ENCODE measurements at places on chromosomes 4 and X. TPM values are rescaled to one million over a fixed set of nuclear protein-coding genes. Genes with fewer than 3 reads are reported as not detected.

GRCh38 chr4:185709802-185710486 is 102.0 kb downstream of the SORBS2 start:
- no peaks in the 10 kb centered on the region for H3K36me3 ChIP-seq
- DNase-seq, result no peak
- no peaks in the 10 kb centered on the region for H3K4me1 ChIP-seq
- no peak overlapping the region for H3K27ac ChIP-seq
- H3K4me3 ChIP-seq, result no peak overlapping the region

DNA sequence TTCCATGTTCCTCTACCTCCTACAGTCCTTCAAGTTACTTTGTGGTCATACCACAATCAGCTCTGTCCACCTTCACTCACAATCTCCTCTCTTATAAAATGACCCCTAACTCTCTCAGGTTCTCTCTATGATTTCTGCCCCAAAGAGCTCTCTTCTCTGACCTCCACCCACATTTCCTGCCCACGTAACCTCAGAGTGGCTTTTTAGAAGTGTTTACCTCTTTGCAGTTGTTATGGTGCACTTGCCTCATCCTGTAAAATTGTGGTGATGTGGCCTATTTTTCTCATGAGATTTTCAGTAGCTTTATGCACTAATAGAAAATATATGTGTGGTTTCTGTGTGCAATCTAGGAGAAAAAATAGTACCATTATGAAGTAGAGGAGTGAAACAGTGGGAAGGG is 215.8 kb downstream of the PACRGL start:
- H3K27ac ChIP-seq, result peak overlapping the region; percentile 22
- peak overlapping the region; percentile 11 for H3K4me3 ChIP-seq
- no peaks in the 10 kb centered on the region for H3K27me3 ChIP-seq
- H3K36me3 ChIP-seq, result no peaks in the 10 kb centered on the region
- peaks cover 16% of the 10 kb centered on the region for H3K4me1 ChIP-seq

DNA sequence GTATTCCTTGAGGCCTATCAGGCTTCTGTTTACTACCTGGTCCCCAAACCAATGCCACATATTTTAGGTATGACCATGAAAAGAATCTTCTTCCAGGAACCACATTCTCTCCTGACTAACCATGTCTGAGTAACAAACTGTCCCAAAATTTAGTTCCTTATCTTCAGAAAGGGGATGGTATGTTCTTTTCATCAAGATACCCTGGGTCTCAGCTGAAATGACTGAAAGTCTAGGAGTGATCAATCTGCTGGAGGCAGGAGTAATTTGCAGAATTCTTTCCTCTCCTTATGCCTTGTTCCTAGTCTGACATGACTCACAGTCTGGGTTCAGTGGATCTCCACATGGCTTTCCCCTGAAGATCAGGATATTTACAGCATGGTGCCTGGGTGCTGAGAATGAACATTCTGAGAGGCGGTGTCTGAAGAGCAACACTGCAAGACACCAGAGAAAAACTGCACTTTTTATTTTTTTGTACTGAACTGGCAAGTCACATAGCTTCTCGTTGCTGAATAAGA is 665.5 kb downstream of the TLL1 start:
- H3K36me3 ChIP-seq, result no peaks in the 10 kb centered on the region
- no peaks in the 10 kb centered on the region for H3K4me1 ChIP-seq
- no peaks in the 10 kb centered on the region for H3K27me3 ChIP-seq
- H3K27ac ChIP-seq, result no peak overlapping the region
- H3K4me3 ChIP-seq, result no peak overlapping the region

GLRB gene
- not detected for total RNA-seq

PDHA1 gene
- 134 TPM for total RNA-seq

DNA sequence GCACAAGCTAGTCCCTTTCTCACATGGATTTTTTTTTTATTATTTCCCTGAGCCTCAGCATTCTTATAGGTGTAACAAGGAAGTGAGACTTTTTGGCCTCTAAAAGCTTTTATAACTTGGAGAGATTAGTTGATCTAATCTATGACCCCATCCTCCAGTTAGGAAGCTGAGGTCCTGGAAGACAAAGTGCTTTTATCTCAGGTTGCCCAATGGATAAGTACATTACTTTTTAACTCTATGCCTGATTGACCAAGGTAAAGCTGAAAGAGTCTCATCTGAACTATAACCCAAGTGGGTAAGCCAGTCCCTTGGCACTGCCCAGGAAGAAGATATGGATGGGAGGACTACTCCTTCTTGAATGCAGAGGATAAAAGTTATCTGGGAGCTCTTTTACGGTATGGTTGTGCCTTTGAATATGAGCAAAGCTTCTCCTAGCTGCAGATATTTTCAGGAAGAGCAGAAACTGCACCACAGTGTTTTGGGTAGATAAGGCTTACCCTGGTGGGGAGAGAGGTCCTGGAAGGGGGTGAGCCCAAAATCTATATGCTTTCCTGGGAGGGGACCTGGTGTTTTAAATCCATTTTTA is 40.2 kb downstream of the VSIG4 start:
- peaks cover 24% of the 10 kb centered on the region for H3K4me1 ChIP-seq
- H3K27ac ChIP-seq, result no peak overlapping the region
- H3K27me3 ChIP-seq, result no peaks in the 10 kb centered on the region
- peaks cover 2% of the 10 kb centered on the region for H3K36me3 ChIP-seq
- H3K4me3 ChIP-seq, result no peak overlapping the region
- no peak for DNase-seq

DNA sequence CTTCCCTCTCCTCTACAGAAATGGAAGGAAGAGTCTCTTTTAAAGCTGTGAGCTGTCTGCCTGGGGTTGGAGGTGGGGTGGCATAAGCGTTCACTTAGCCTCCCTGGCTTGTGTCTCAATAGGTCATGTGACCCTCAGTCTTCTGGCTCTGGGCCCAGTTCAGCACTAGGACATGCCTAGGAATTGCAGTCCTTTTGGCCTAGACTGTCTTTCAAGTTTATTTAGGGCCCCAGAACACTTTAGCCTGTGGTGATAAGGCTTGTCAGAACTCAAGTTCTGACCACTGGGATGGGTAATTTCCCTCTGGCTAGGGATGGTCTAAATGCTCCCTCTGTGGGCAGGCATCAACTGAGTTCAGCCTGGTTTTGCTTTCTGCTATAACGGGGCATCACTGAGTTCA is 34.3 kb upstream of the ARMCX4 start:
- no peak overlapping the region for H3K27ac ChIP-seq
- no peaks in the 10 kb centered on the region for H3K36me3 ChIP-seq
- peaks cover 2% of the 10 kb centered on the region for H3K4me1 ChIP-seq
- no peak for DNase-seq
- H3K27me3 ChIP-seq, result no peaks in the 10 kb centered on the region
- H3K4me3 ChIP-seq, result no peak overlapping the region

- H3K27me3 ChIP-seq, result no peaks in the 10 kb centered on the region
- H3K4me1 ChIP-seq, result no peaks in the 10 kb centered on the region
- H3K36me3 ChIP-seq, result no peaks in the 10 kb centered on the region
These were observed 128.5 kb upstream of the TSPAN5 start for GRCh38 chr4:98786866-98787265.

DNA sequence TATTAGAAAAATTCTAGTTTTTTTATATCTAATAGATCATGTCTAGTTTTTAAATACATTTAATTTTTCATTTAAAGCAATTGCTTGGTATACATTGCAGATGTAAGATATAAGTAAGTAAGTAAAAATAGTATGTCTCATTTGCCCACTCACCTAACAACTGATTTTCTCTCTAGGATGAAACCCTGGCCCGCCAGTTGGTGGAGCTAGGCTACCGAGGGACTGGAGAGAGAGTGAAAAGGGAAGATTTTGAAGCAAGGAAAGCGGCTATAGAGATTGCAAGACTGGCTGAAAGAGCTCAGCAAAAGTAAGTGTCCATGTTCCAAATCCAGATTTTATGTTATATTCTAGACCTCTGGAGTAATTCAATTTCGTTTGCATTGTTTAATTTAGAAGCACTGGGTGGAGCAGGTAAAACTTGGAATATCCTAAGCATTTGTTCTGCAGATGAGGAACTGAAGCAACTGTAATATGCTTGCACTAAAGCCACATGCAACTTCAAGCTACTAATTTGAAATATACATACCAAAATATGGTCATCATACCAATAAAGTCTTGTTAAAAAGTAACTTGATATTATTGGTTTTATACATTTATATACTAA is 27.1 kb downstream of the CFAP299 start:
- H3K4me3 ChIP-seq, result no peak overlapping the region
- DNase-seq, result peak; percentile 58
- no peak overlapping the region for H3K27ac ChIP-seq
- H3K4me1 ChIP-seq, result no peaks in the 10 kb centered on the region
- no peaks in the 10 kb centered on the region for H3K36me3 ChIP-seq
- H3K27me3 ChIP-seq, result peaks cover 21% of the 10 kb centered on the region

RADX gene
- total RNA-seq, result 7.1 TPM

DNA sequence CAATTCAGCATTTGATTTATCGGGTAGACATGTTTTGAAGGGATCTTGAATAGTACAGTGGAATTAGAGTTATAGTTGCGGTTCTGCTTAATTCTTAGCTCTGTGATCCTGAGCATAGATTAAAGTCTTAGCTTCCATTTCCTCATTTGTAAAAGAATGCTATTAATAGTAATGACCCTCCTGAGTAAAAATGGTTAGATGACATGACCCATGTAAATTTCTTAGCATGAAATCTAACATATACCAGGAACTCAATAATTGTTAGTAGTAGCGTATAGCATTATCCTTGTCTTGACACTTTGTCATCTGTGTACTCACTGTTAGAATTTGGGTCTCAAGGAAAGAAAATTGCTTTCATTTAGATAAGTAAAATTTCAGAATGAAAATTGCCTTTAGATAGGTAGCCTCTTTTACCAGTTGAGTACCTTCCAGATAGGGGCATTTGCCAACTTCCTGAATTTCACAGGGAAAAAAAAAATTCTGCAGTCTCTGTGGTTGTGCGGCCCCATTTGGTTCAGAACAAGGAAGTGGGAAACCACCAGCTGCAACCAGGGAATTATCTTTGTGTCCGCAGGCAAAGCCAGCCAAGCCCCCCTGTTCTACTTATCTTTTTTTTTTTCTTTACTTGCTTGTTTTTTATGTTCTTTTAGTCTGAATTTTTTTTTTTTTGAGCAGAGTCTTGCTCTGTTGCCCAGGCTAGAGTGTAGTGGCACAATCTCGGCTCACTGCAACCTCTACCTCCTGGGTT is 86.9 kb downstream of the TMEM164 start:
- H3K4me3 ChIP-seq, result no peak overlapping the region
- H3K27me3 ChIP-seq, result no peaks in the 10 kb centered on the region
- peaks cover 28% of the 10 kb centered on the region for H3K4me1 ChIP-seq
- no peak overlapping the region for H3K27ac ChIP-seq

DNA sequence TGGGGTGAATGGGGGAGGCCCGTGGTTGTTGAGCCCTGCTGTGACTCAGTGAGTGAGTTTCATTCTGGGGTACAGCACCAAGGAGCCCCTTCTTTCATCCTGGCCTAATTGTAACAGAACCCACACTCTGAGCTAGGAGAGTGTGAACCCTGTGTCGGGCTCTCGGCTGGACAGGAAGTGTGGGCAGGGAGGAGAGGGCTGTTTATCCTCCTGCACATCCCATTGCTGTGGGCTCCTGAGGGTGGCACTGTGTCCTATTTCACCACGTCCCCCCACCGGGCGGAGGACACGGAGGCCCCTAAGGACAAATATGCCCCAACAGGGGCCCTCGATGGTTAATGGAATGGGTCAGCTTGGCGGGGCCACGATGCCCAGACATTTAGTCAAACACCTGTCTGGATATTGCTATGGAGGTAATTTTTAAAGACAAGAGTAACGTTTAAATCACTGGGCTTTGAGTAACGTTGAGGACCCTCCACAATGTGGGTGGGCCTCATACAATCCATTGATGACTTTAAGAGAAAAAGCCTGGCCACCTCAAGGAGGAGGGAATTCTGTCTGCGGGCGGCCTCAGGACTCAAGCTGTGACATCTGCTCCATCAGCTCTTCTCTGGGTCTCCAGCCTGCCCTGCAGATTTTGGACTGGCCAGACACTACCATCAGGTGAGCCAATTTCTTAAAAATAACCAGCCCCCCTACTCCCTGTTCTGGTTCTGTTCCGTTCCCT is 46.1 kb upstream of the SORCS2 start:
- peaks cover 11% of the 10 kb centered on the region for H3K27me3 ChIP-seq
- H3K36me3 ChIP-seq, result no peaks in the 10 kb centered on the region

GRCh38 chrX:134006484-134007161 is 21.2 kb upstream of the GPC3 start:
- H3K4me1 ChIP-seq, result no peaks in the 10 kb centered on the region
- H3K27me3 ChIP-seq, result peaks cover under 1% of the 10 kb centered on the region
- no peaks in the 10 kb centered on the region for H3K36me3 ChIP-seq
- no peak overlapping the region for H3K4me3 ChIP-seq

FAM241A gene
- total RNA-seq, result 1.2 TPM

SLC26A1 gene
- 0.20 TPM for total RNA-seq

- DNase-seq, result no peak
- no peak overlapping the region for H3K27ac ChIP-seq
- H3K4me3 ChIP-seq, result no peak overlapping the region
- H3K27me3 ChIP-seq, result no peaks in the 10 kb centered on the region
- H3K4me1 ChIP-seq, result no peaks in the 10 kb centered on the region
These were observed 46.4 kb downstream of the CHIC2 start for GRCh38 chr4:54017974-54018373.

GRCh38 chrX:48802089-48802904 is 430 bp downstream of the HDAC6 start:
- DNase-seq, result peak; percentile 80
- peak overlapping the region; percentile 97 for H3K4me3 ChIP-seq
- H3K36me3 ChIP-seq, result peaks cover 19% of the 10 kb centered on the region

All from activated CD4-positive, alpha-beta memory T cell treated with anti-CD3 and anti-CD28 coated beads, Interleukin-2, amount 10 ng/mL, durations not matched to agents 7 days and 5 days (primary cell).